ENCODE measurements at places on chromosomes 12 and 14.

DNA sequence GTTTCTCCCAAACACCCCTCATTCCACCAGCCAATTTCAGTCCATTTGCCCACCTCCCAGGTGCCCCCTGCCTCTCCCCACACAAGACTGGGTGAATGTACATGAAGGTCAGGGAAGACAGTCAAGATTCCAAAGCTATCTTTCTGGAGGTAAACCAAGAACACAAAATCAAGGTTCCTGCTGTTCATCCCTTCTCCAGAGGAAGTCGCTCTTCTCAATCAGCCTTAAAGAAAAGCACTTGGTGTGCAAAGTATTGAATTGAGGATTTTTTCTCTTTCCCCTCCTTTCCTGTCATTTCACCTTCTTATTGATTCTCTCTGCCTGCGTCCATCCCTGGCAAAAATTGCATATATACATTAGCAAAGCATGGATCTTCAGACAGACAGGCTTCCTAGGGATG lies 4.5 kb downstream of the GRIN2B start:
- DNase-seq, result no peak

GRCh38 chr14:63478010-63478409 lies 65.2 kb downstream of the PPP2R5E start:
- no peak for DNase-seq

- DNase-seq, result no peak
Observed at GRCh38 chr12:131671276-131671675, 39.6 kb upstream of the SFSWAP start.

DNA sequence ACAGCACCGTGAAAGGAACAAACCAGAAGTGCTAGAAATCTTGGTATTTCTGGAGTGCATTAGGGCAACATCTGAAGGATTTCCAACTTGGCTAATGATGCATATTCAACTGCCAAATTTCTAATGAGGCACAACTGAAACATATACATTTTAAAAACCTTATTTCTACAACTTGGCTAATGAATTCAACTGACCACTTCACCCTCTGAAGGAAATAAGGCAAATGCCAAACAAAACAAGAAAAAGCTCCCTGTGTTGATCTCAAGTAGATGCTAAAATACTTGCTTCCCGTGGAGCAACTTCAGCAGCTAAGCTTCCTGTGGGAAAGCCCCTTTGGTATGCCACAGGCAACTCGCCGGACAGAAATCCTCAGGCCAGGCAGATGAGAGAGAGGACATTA lies 167.1 kb downstream of the TTC7B start:
- DNase-seq, result no peak

DNA sequence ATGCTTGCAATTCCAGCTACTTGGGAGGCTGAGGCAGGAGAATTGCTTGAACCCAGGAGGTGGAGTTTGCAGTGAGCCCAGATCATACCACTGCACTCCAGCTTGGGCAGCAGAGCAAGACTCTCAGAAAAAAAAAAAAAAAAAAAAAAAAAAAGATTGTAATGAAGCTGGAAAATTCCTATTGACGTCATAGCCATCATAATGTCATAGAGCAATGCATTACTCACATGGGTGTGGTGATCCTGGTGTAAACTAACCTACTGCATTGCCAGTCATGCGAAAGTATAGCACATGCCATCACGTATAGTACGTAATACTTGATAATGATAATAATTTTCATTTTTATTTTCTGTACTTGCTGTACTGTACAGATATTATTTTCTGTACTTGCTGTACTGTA lies 42.7 kb upstream of the NID2 start:
- DNase-seq, result peak; percentile 39

- DNase-seq, result peak; percentile 63
Observed at GRCh38 chr14:99982537-99983250, 82.5 kb upstream of the EVL start.

- DNase-seq, result no peak
Observed at GRCh38 chr12:5964913-5965900, 20.1 kb upstream of the ANO2 start.
